Amniotic stem cell (primary cell): ENCODE measurements at places on chromosomes 2 and 18.

- DNase-seq, result no peak
Observed at GRCh38 chr18:34084635-34085034, 140.1 kb downstream of the NOL4 start.

GRCh38 chr18:53442415-53442783 is 782.1 kb downstream of the MBD2 start:
- DNase-seq, result no peak

GRCh38 chr2:196153480-196153879 is 17.9 kb downstream of the STK17B start:
- DNase-seq, result no peak

GRCh38 chr2:173762221-173762620 is 203.0 kb downstream of the SP3 start:
- DNase-seq, result no peak

GRCh38 chr2:145598434-145598833 is 1078.5 kb upstream of the ZEB2 start:
- DNase-seq, result peak; percentile 24

GRCh38 chr2:164495491-164496223 is 125.6 kb downstream of the GRB14 start:
- DNase-seq, result peak; percentile 42

GRCh38 chr2:31014516-31014915 is 123.7 kb downstream of the GALNT14 start:
- no peak for DNase-seq

DNA sequence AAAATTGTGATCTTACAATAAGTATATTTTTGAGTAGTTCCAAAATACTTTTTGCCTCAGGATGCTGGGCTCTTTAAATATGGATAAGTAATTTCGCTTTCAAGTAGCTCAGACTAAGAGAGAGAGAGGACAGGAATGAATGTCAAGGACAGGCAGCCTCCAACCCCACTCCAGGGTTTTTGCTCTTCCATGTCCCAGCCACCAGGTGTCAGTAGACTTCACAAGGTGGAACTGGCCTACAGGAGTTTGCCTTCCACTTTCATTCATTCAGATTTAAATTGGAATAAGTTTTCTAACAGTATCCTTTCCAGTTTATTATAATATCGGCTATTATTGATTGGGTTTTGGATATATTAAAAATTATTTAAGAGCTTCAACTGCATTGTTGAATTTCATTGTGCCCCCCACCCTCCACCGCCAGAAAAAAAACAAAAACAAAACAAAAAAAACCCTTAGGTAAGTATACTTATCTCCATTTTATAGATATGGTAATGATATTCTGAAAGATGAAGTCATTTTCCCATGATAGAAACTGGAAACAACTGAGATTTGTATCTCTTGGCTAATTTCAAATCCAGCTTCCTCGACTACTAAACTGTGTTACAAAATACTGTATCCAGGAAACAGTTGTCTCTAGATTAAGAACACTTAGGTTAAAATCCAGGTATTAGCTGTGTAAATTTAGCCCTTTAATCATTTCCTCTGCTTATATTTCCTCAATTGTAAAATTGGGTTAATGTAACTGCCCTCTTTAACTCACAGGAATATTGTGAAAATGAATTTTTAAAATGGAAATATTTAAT is 793.1 kb downstream of the ERBB4 start:
- DNase-seq, result peak; percentile 27

DNA sequence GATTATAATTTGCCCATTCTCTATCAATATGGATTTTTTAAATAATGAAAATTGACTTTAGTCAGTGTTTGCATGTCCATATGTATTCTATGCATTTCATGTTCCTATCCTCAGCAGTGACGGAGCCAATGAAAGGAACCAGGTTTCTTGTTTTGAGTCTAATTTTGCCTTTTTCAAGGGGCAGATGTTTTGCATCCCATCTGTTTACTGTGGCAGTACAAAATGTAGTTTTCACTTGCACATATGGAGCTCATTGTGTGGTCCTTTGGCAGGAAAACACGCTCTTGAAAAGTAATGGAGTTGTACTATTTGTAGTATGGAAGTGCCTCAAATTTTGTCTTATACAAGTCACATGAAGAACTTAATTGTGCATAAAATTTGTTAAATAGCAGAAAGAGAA is 127.8 kb downstream of the AGPS start:
- no peak for DNase-seq

GRCh38 chr2:36781907-36782720 is 85.6 kb downstream of the VIT start:
- DNase-seq, result no peak

GRCh38 chr2:203814661-203815540 is 52.7 kb upstream of the CTLA4 start:
- peak; percentile 73 for DNase-seq

- DNase-seq, result no peak
Observed at GRCh38 chr2:86047575-86048382, 57.9 kb downstream of the POLR1A start.

GRCh38 chr2:18883616-18884456 is 294.5 kb upstream of the NT5C1B start:
- no peak for DNase-seq

DNA sequence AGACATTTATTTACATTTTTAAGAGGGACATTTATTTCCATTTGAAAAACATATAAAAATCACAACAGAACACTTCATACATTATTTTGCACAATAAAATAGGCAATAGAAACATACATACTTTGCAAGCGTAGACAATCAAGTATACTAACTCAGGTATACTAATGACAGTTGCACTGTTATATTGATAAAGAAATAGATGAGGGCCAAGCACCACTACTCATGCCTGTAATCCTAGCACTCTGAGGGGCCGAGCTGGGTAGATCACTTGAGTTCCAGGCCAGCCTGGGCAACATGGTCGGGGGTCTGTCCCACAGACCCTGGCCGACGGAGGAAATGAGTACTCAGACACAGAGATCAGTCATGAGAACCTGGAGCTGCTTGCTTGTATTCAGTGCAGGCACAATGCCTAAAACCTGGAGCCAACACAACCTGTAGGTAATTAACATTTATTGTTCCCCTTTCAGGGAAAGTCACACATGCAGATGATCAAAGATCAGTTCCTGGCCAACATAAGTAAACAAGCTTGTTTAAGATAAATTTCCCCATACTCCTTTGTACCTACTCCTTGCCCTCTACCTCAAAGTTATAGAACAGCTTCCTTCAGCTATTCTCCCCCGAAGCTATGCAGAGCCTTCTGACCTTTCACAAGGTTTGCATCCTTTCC is 1960.2 kb downstream of the SUCLG1 start:
- no peak for DNase-seq

DNA sequence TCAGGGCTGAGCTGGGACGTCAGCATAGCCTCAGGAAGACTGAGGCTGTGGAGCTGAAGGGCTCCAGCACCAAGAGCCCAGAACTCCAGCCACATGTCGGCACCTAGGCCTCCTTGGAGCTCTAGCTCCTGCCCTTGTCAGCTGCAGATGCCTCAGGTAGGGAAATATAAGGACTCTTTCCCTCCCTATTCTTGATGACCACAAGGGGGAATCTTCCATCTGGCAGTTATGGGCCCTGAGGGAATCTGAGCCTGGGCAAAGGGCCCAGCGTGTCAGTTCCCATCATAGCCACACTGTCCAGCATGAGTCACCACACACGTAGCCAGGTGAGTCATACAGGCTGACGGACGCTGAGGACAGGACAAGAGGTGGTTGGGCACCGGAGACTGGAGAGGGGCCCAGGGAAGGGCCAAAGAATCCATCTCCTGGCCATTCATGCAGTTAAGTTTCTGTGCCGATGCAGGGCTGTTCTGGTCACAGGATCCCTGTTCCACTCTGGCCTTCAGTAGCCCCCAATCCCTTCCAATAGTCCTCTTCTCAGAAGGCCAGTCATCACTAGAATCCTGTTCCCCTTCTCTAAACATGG is 1.8 kb downstream of the MPV17 start:
- peak; percentile 95 for DNase-seq
